ENCODE measurements at places on chromosomes 4 and X. TPM values are rescaled to one million over a fixed set of nuclear protein-coding genes. Genes with fewer than 3 reads are reported as not detected.

The ADAMTS3 gene
- total RNA-seq, result 0.39 TPM

The USP26 gene
- not detected for total RNA-seq

The SPANXA1 gene
- total RNA-seq, result not detected

The CCSER1 gene
- total RNA-seq, result 26.9 TPM

The C1QTNF7 gene
- total RNA-seq, result 0.65 TPM

The RIBC1 gene
- not detected for total RNA-seq

The MGARP gene
- total RNA-seq, result 1.4 TPM

The GPC4 gene
- total RNA-seq, result 14.1 TPM

The GPR119 gene
- total RNA-seq, result not detected

The CXorf65 gene
- total RNA-seq, result not detected

The ANOS1 gene
- total RNA-seq, result 2.4 TPM

The MAGEA10 gene
- total RNA-seq, result not detected
